ENCODE measurements at places on chromosomes 5 and 9.

- DNase-seq, result no peak
Observed at GRCh38 chr5:28165096-28165495, 1126.7 kb upstream of the CDH9 start.

DNA sequence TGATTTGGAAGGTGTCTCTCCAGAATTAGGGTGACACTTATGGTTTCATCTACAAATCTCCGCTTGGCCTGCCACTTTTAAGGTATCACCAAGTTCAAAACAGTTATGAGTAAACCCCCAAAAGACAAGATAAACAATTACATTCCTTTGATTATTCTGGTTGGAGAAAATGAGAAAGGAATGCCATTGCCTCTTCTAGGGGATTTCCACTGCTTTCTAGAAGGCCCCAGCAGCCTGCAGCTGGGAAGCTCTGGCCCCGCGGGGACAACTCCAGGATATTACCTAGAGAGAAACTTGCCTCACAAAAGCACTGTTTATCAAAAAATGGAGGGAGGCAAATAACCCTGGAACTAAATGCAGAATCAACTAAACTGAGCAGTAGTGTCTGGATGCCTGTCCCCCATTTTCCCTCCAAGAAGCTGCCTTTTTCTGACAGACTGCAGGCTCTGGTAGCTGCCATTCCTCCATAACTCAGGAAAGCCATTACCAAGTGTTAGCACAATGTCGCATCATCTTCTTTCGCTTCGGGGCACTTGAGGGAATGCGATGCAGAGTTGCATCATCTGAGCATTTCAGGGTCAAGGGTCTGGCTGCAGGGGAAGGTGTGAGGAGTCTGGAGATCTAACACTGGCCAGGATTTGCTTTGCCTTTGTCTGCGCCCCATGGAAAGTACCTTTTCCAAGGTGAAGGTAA lies 71.5 kb upstream of the PLPP6 start:
- no peak for DNase-seq

DNA sequence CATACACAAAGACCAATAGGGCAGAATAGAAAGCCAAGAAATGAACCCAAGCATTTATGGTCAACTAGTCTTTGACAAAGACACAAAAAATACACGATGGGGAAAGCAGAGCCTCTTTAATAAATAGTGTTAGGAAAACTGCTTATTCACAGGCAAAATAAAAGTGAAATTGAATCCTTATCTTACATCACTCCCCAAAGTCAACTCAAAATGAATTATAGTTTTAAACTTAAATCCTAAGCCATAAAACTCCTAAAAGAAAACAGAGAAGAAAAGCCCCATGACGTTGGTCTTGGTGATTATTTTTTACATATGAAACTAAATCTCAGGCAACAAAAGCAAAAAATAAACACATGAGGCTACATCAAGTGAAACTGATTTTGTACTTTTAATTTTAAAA lies 46.8 kb downstream of the CHSY3 start:
- DNase-seq, result no peak

DNA sequence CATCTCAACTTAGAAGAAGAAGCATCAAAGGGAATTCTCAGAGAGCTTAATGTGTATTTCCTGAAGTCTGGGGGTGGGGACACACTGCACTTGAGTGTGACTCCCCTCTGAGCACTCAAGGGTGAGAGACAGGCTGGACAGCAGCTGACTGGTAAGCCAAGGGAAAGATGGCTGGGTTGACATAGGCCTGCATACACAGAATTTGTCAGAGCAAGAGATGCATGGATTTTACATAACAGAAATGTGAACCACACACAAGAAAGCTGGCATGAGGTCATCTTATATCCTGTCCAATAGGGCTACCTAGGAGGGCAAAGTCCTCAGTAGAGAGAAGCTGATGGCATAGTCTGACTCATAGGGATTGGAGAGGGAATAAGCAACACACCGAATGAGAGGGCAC lies 114.3 kb upstream of the EPB41L4A start:
- no peak for DNase-seq

All from activated T-cell treated with anti-CD3 and anti-CD28 coated beads for 1 hour (primary cell).